ENCODE measurements at places on chromosomes 16 and 17.

DNA sequence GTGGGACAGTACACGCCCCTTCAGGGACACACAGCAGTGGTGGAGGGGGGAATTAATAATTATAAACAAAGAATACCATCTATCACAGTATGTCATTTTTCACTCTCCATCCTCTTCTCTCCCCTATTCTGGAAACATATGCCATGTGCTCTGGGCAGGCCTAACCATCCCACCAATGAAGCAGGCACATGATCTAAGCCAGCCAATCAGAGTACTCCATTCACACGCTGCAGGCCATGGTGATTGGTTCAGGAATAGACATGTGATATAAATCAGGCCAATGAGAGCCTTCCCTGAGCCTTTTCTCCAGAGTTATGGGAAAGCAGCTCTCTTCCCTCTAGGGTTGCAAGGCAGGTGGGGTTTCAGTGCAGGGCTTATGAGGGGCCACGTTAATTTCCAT is 36.5 kb downstream of the GSG1L start:
- DNase-seq = no peak

- no peak for DNase-seq
Measured at GRCh38 chr17:28901866-28902818, 737 bp downstream of the DHRS13 start.

DNA sequence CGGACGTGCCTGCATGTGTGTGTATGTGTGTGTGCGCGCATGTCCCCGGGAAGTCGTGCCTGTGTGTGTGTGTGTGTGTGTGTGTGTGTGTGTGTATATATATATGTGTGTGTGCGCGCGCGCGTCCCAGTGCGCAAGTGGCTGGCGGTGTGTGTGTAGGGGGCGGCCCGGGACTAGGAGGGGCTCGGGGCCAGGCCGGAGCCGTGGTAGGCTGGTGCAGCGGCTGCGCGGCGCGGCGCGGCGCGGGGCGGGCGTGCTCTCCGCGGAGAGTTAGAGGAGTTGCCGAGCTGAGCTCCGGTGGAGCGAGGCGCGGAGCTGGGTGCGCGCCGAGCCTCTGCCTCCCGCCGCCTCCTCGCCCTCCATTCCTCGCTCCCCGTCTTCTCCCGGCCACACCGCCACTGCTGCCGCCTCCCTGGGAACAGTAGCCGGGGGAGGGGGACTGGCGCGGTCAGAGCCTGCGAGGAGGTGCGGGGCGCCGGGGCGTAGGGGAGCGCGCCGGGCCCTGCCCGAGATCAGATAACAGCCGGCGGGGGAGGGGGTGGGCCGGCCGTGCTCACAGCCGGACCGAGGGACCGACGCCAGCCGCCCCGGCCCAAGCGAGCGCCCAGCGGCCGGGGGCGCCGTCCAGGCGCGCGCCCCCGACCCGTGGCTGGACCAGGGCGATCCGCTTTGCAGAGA is at the start of gene KCNJ12:
TSS of gene KCNJ12 (plus strand) at position 277 of the 678 bp plus-strand sequence. CDS start 38,986 bp downstream, outside the sequence.
- DNase-seq = no peak

DNA sequence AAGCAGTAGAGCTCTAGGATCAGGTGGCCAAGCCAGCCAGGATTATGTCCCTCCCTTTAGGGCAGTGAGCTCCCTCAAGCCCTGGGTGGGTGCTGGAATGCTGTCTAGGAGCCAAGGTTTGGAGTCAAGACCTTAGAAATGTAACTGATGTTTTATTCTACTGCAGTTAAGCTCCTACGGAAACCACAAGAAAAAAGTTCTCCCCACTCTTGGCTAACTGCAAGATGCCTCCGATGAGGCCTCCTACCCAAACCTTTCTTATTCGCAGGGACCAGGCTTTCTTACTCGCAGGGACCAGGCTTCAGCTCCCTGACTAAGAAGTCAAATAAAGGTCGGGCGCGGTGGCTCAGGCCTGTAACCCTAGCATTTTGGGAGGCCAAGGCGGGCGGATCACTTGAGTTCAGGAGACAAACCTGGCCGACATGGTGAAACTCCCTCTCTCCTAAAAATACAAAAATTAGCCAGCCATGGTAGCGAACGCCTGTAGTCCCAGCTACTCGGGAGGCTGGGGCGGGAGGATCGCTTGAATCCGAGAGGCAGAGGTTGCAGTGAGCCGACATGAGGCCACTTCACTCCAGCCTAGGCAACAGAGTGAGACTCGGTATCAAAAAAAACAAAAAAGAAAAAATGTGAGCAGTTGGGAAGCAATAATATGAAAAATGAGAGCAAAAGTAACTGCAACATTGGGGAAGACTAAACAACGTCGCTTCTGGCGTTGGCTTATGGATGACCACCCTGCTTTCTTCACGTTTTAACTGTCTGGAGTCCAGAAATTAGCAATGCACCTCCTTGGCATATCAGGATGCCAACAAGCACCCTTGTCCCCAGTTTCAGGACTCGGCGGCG is 31.7 kb upstream of the ARL4D start:
- DNase-seq = no peak

GRCh38 chr16:24188751-24189318 is 67.3 kb upstream of the CACNG3 start:
- no peak for DNase-seq

- no peak for DNase-seq
Measured at GRCh38 chr16:19745286-19746010, 27.4 kb downstream of the IQCK start.

- DNase-seq = no peak
Measured at GRCh38 chr17:35918665-35919064, 11.9 kb downstream of the RDM1 start.

- DNase-seq = no peak
Measured at GRCh38 chr17:17132746-17133145, 73.4 kb downstream of the PLD6 start.

DNA sequence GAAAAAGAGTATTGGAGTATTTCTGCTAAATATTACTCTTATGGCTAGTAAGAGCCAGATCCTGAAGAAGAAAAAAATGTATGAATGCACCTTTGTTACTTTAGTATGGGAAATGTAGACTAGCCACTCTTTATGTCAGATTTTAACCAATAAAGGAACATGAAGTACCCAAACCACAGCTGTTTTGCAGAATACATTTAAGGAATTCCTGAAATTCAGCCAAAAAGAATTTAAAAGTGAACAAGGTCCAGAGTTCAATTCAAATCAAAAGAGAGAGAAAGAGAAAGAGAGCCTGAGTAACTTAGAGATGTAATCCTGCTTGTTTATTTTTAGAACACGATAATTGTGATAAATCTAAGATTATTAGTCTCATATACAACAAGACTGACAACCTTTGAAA is 1.2 kb downstream of the KCNJ16 start:
- DNase-seq = no peak

DNA sequence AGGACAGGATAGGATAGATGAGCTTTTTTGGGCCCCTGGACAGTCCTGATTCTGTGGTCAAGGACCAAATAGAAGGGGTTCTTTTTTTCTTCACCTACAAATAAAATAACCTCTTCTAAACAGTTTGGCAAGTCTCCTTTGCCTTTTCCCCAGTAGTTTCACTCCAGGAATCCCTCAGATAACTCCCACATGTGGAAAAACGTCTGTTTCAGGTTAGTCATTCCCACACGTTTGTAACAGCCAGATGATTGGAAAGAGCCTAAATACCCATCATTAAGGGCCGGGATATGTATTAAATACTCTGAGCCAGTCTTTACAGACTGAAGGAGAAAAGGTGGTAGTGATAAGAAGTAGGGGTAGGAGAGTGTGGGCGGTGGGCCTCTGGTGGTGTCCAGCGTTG is 58.3 kb downstream of the PLD6 start:
- no peak for DNase-seq

DNA sequence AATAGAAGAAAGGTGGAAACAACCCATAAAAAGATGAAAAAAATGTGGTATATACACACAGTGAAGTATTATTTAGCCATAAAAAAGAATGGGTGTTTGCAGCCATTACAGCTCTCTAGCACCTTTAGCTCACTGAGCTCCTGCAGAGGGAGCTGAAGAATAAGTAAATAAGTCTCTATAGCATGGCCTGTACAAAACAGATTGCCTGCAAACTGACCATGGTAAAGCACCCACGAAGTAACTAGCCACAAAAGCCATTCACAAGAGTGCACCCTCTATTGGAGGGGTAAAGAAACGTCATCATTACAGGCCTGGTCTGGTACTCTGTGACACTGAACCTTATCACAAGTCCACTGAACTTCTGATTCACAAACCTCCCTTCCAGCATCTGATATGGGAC is 76.3 kb downstream of the USP32 start:
- no peak for DNase-seq

DNA sequence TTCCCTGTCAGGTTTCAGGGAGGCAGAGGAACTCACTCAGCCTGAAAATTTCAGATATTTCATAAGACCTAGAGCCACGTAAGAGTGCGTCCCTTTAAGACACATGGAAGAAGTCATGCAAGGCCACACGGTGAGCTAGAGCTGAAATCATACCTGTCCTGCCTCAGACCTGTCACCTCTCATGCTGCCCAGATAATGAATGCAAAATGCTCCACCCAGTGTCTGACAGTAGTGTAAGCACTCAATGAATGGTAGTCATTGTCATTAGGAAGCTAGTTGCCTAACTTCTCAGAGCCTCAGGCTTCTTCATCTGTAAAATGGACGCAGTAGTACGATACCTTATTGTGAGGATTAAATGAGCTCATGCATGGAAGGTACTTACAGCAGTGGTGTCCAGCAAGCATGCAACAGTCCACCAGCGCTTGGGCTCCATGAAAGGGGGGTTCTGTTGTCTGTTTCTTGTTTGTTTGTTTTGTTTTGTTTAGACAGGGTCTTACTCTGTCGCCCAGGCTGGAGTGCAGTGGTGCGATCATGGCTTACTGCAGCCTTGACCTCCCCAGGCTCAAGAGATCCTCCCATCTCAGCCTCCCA is 60.7 kb downstream of the WSB1 start:
- no peak for DNase-seq

DNA sequence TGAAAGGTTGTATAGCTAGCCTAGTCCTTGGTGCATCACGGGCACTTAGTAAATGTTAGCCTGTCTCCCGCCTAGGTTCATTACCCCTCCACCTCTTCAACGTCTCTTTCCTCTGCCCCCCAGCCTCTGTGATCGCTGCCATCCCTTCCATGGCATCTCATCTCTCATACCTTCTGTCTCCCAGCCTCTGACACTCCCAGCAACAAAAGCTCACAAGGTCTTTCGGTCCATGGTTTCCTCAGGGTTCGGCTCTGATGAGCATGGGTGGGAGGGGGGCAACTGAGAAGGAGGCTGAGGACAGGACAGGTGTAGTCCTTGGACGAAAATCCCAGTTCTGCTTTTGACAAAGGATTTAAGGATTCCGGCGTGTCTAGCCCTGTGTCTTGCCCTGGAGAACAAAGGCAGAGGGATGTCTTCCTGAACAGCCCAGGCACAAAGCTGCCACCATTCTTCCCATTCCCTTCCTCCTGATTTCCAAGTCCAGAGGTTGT is 16.7 kb downstream of the CCR7 start:
- DNase-seq = no peak

DNA sequence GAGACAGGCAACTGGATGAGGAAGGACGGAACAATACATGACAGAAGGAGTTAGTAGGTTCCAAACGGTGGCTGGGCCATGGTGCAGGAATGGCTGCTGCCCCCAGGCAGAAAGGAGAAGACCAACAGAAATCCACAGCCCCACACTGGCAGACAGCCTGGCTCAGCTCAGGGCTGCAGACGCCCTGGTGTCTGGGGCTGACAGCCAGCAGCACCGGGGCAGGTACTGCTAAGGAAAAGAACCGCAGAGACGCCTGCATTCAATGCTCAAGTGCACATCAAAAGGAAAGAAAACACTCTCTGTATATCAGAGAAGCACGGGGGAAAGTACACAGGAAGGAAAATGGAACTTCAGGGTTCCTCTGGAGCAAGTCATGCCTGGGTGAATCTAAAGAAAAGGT is 53.4 kb downstream of the GAS7 start:
- no peak for DNase-seq

DNA sequence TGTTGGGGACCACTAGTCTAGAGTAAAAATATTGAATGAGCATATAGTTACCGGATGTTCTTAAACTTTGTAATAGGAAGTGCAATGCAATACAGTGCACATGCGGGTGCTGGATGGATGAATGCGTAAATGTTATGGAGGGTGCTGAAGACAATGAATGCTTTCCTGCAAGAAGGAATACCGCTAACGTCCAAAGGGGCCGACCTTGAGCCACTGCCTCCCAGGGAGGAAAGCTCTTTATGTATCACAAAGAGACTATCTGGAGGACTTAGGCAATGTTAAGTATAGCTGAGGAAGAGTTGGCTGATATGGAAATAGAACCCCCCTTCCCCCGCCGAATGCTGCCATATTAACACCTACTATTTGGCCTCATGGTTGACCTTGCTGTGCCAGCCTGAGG is 27.5 kb upstream of the SHCBP1 start:
- no peak for DNase-seq

DNA sequence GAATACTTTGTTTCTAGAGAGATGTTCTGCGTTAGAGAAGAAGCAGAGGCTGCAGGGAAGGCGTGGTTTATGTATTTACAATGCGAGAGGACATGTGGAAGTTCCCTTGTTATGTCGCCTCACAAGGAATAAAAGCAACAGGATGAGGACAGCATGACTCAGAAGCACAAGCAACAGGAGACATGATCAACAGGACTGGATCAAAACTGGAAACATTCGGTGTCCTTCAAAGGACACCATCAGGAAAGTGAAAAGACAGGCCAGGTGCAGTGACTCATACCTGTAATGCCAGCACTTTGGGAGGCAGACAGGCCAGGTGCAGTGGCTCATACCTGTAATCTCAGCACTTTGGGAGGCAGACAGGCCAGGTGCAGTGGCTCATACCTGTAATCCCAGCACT is 52.6 kb downstream of the CCDC57 start:
- no peak for DNase-seq

GRCh38 chr16:13143551-13143950 is 242.2 kb downstream of the SHISA9 start:
- no peak for DNase-seq

GRCh38 chr17:45431531-45432404 is 902 bp downstream of the ARHGAP27 start:
- DNase-seq = no peak

DNA sequence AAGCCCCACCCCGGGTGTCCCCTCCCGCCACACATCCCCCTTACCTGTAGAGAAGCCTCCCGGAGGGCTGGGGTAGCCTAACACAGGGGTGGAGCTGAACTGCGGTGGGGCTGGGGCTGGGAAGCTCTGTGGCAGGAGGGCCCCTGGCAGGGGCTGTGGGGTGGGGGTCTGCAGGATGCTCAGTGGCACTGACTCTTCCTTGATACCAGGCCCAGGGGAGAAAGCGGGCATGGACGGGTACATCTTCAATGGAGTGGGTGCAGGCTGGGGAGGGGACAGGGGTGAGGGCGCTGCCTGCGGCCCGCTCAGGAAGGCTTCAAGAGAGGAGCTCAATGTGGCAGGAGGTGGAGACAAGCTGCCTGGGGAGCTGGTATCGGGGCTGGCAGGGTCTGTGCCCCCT is 16.7 kb downstream of the SREBF1 start:
- DNase-seq = no peak

DNA sequence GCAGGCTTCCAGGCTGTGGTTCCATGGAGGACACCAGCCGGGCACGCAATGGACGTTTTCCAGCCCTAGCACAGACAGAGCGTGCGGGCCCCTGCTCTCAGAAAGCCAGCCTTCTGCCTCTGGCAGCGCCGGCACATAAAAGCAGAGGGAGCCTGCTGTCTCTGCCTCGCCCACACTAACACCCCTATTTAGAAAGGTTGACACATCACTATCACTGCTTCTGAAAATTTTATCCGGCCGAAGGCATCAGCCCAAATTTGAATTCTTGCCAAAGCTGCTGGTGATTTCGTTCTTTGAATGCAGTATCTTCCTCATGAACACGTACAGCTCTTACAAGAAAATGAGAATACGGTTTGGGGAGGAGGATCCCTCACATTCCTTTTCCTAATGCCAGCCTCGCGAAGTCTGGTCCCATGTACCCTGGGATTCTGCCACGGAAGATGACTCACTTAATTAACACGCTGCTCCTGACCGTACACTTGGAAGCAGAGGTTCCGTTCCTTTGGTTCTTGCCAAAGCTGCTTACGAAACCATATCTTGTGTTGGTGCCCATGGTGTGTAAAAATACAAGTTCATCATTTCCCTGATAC is 1.3 kb upstream of the RAB11FIP3 start:
- peak; percentile 15 for DNase-seq
